ENCODE measurements at places on chromosomes 6 and 20. TPM values are rescaled to one million over a fixed set of nuclear protein-coding genes. Genes with fewer than 3 reads are reported as not detected.

GRCh38 chr6:54493138-54493537 lies 184.9 kb downstream of the TINAG start:
- H3K27ac ChIP-seq: no peak overlapping the region
- H3K4me1 ChIP-seq: no peaks in the 10 kb centered on the region
- no peaks in the 10 kb centered on the region for H3K27me3 ChIP-seq
- no peak overlapping the region for H3K4me3 ChIP-seq
- no peak for DNase-seq

The MATN4 gene
- not detected for total RNA-seq

GRCh38 chr6:101386982-101387381 lies 6.5 kb upstream of the GRIK2 start:
- H3K4me3 ChIP-seq: no peak overlapping the region
- DNase-seq: no peak
- no peak overlapping the region for H3K27ac ChIP-seq
- no peaks in the 10 kb centered on the region for H3K4me1 ChIP-seq
- H3K27me3 ChIP-seq: peaks cover under 1% of the 10 kb centered on the region
- no peaks in the 10 kb centered on the region for H3K36me3 ChIP-seq

DNA sequence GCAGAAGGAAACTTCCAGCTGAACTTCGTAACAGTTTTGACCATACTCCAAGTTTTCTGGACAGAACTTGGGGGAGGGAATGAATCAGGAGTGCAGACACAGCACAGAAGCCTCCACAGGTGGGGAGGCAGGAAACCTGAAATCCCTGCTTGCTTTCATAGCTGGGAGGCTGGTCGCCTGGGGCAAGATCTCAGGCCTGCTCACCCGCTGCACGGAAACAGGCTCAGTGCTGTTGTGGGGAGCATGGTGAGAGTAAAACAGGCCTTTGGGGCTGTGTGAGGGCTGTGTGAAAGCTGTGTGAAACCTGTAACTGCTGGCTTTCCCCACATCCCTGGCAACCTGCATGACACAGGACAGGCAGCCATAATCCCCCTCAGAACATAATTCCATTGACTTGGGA lies 85.2 kb upstream of the UFL1 start:
- H3K27me3 ChIP-seq: no peaks in the 10 kb centered on the region
- H3K4me3 ChIP-seq: no peak overlapping the region
- DNase-seq: no peak
- no peak overlapping the region for H3K27ac ChIP-seq

The SCRT2 gene
- not detected for total RNA-seq

The CDSN gene
- not detected for total RNA-seq

- no peaks in the 10 kb centered on the region for H3K27me3 ChIP-seq
- no peak overlapping the region for H3K4me3 ChIP-seq
- H3K4me1 ChIP-seq: no peaks in the 10 kb centered on the region
- no peak overlapping the region for H3K27ac ChIP-seq
- H3K36me3 ChIP-seq: no peaks in the 10 kb centered on the region
- no peak for DNase-seq
These were observed 124.6 kb downstream of the SYCP2 start for GRCh38 chr20:59808729-59809381.

- no peak for DNase-seq
- no peaks in the 10 kb centered on the region for H3K4me1 ChIP-seq
- peaks cover 4% of the 10 kb centered on the region for H3K27me3 ChIP-seq
- H3K36me3 ChIP-seq: no peaks in the 10 kb centered on the region
- H3K4me3 ChIP-seq: no peak overlapping the region
These were observed 13.4 kb downstream of the IYD start for GRCh38 chr6:150382171-150382570.

DNA sequence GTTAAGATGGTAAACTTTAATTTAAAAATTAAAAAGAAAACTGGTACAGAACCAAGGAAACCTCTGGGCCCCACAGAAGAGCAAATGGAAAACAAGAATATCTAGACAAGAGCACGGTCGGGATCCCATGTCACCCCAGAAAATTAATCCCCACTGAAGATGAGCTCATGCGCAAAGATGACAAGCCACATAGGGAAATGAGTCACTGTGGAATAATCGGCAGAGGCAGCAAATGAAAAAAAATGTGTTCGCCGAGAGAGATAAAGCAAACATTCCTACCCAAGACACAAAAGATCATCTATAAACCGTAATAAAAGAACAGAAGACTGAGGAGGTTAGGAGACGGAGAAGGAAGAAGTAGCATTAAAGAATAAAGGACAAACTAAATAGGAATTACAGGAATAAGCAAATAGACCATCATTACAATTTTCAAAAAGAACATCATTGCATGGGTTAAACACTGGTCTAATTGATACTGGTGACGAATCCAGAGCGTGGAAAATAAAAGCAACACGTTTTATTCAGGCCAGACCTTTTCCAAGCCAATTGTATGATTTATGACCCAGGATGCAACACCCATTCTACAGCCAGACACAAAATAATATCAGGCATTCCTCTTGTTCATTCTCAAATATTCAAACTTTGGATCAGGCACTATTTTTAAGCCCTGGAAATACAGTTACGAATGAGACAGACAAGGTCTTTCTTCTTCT lies 138.0 kb upstream of the ARID1B start:
- H3K4me1 ChIP-seq: no peaks in the 10 kb centered on the region
- no peak overlapping the region for H3K4me3 ChIP-seq
- no peak overlapping the region for H3K27ac ChIP-seq
- no peaks in the 10 kb centered on the region for H3K36me3 ChIP-seq

The TMEM74B gene
- 1.9 TPM for total RNA-seq

GRCh38 chr6:51349857-51350256 lies 531.2 kb downstream of the TFAP2B start:
- no peaks in the 10 kb centered on the region for H3K27me3 ChIP-seq
- no peaks in the 10 kb centered on the region for H3K36me3 ChIP-seq
- H3K4me3 ChIP-seq: no peak overlapping the region
- DNase-seq: no peak
- no peak overlapping the region for H3K27ac ChIP-seq

DNA sequence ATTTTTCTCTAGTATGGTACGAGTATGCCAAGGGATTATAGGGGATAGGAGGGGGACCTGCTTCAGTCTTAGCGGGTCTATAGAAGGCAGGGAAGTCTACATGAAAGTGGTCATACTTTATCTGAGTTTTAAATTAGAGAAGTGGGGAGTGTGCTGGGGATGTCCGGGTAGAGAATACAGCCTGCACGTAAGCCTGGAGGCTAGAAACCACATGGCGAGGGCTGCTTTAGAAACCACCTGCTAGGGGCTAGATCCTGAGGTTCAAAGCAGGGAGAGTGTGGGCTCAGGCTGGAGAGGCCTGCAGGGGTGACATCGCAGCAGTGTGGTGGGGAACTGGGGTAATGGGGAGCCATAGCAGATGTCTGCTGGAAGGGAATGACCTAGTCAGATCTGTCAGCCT lies 85.2 kb downstream of the VEGFA start:
- H3K27ac ChIP-seq: no peak overlapping the region
- H3K4me1 ChIP-seq: no peaks in the 10 kb centered on the region
- no peaks in the 10 kb centered on the region for H3K36me3 ChIP-seq
- no peaks in the 10 kb centered on the region for H3K27me3 ChIP-seq
- H3K4me3 ChIP-seq: no peak overlapping the region
- no peak for DNase-seq

DNA sequence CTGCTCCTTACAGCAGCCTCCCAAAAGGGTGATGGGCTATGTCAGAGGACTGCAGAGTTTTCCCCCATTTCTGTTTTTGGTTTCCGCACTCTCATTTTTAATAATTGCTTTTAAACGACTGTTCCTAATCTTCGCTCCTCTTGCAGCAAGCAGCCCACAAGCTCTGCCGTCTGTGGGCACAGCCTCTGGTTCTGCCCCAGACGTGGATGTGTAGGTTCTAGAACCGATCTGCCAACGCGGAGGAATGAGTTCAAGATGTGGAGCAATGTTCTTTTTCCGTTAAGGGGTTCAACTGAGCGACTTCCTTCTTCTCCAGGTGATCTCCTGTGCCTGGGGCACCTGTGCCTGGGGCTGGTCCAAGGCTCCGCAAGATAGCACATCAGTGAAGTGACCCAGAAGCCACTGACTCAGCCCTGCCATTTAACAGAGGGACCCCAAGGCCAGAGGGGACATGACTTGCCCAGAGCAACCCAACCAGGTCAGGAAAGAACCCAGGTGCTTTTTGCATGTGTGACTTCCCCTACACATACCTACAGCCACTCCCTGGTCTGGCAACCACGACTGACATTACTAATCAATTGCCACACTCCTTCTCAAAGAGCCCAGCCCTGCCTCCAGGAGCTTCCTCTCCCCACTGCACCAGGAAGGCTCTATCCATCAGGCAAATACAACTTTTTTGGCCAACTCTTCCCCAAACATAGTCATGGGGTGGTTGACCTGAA lies 22.7 kb downstream of the PMEPA1 start:
- H3K4me1 ChIP-seq: peaks cover 26% of the 10 kb centered on the region
- H3K27ac ChIP-seq: no peak overlapping the region
- no peaks in the 10 kb centered on the region for H3K36me3 ChIP-seq
- no peak for DNase-seq
- no peaks in the 10 kb centered on the region for H3K27me3 ChIP-seq

DNA sequence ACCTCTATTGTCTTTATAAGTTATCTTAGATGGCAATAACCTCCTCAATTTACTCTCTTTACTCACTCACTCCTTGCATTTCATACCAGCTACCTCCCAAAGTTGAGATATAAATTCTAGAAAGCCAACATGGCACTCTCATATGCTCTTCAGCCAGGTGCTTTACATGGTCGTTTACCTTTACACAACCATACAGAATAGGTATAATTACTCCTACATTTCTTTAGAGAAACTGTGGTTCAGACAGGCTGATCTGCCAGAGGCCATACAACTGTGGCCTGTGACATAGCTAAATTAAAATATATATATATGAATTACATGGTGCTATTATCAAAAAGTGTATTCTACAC lies 45.7 kb downstream of the HBS1L start:
- DNase-seq: no peak
- no peaks in the 10 kb centered on the region for H3K36me3 ChIP-seq
- H3K27ac ChIP-seq: no peak overlapping the region
- H3K4me3 ChIP-seq: no peak overlapping the region
- peaks cover 4% of the 10 kb centered on the region for H3K4me1 ChIP-seq
- no peaks in the 10 kb centered on the region for H3K27me3 ChIP-seq

DNA sequence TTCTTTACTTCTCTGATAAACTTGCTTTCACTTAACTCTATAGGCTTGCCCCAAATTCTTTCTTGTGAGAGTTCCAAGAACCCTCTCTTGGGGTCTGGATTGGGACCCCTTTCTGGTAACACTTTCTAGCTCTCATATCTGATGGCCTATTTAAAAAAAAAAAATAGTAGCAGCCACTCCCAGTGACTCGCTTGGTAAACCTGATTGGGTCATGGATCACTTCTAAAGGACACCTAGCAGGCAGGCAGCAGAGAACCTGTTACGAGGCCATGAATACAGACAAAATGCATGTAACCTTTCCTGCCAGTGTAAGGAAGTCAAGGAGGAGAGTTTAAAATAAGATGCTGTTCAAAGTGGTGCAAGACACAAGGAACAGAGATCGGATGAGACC lies 9.1 kb upstream of the SERPINB6 start:
- no peak overlapping the region for H3K27ac ChIP-seq
- H3K4me3 ChIP-seq: no peak overlapping the region
- no peak for DNase-seq
- peaks cover 6% of the 10 kb centered on the region for H3K4me1 ChIP-seq
- H3K36me3 ChIP-seq: no peaks in the 10 kb centered on the region

- no peak overlapping the region for H3K4me3 ChIP-seq
- DNase-seq: no peak
- H3K27me3 ChIP-seq: no peaks in the 10 kb centered on the region
- no peaks in the 10 kb centered on the region for H3K36me3 ChIP-seq
These were observed 1714.5 kb downstream of the GRIK2 start for GRCh38 chr6:103107985-103108384.

The KIZ gene
- total RNA-seq: 31.2 TPM

GRCh38 chr20:25032065-25032477 lies 25.9 kb downstream of the ACSS1 start:
- no peak for DNase-seq
- no peaks in the 10 kb centered on the region for H3K27me3 ChIP-seq

DNA sequence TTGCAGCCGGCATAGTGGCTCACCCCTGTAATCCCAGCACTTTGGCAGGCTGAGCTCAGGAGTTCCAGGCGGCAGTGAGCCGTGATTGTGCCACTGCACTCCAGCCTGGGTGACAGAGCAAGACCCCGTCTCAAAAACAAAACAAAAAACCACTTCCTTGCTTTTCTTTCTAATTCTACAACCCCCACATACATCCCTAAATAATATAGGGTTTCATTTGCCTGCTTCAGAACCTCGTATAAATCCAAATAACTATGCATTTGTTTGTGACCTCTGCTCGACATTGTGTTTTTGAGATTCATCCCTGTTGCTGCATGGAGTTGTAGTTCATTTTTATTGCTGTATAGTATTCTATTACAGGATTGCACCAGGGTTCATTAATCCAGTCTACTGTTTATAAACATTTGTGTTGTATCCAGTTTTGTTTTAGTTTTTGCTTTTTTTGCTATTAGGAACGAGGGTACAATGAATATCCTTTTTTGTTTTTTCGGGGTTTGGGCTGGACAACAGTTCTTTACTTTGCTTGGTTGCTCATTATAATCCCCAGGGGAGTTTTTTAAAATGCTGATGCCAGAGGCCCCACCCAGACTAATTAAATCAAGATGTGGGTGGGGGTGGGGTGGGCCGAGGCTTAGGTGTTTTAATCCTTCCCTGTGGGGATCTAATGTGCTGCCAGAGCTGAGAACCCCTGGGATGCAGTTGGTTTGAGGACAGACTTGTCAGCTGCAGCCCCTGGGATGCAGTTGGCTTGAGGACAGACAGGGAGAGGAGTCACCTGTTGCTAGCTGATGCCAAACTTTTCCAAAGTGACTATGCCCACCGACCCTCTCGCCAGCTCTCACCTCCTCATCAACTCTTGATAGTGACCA lies 2.4 kb upstream of the SNAI1 start:
- no peaks in the 10 kb centered on the region for H3K36me3 ChIP-seq
- H3K27me3 ChIP-seq: no peaks in the 10 kb centered on the region
- DNase-seq: no peak
- no peak overlapping the region for H3K27ac ChIP-seq
- no peak overlapping the region for H3K4me3 ChIP-seq

The MAFB gene
- total RNA-seq: 5.4 TPM

DNA sequence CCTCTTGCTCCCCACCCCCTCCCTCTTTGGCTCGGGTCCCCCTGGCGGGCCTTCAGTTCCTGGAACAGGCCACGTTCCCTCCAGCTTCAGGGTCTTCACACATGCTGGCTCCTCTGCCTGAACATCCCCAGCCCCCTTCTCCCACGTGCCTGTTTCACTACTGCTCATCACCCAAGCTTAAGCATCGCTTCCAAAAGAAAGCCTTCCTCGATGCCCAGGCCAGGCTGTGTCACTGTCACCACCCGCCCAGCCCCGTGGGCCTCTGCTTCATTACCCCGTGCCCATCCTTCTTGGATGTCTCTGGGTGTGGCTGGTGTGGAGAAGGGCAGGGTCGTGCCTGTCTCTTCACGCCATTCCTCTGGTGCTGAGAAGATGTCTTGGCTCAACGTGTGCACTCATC lies 2.8 kb downstream of the DLGAP4 start:
- no peak overlapping the region for H3K27ac ChIP-seq
- H3K36me3 ChIP-seq: no peaks in the 10 kb centered on the region
- H3K4me3 ChIP-seq: no peak overlapping the region
- peaks cover 39% of the 10 kb centered on the region for H3K27me3 ChIP-seq
- DNase-seq: no peak

GRCh38 chr20:47125508-47125757 lies 230.8 kb downstream of the EYA2 start:
- DNase-seq: no peak
- H3K36me3 ChIP-seq: no peaks in the 10 kb centered on the region
- H3K27me3 ChIP-seq: no peaks in the 10 kb centered on the region
- H3K4me3 ChIP-seq: no peak overlapping the region
- peaks cover 7% of the 10 kb centered on the region for H3K4me1 ChIP-seq
- peak overlapping the region; percentile 37 for H3K27ac ChIP-seq

The ARMH2 gene
- not detected for total RNA-seq

The RFX6 gene
- total RNA-seq: not detected

The TNXB gene
- 56.9 TPM for total RNA-seq

All from heart left ventricle (tissue), 16 donors.